ENCODE measurements at places on chromosomes 3 and 15.
A peak's percentile ranks its signal among the peaks of the same experiment; 100 is the strongest.

DNA sequence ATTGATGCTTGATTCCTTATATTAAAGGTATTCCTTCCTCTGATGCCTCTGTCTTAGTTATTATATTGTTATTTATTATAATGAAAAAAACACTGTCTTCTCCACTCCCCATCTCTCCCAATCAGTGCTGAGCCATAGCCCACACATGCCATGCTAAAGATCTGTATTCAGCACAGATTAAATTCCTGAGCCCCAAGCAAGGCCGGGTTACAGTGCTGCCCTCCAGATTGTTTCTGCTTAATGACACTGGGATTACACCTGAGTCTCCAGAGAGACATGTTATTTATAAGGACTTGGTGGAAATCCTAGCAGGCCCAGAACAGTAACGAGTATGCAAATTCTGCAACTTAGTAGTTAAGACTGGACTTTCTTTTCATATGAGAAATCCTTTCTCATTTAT lies 305.9 kb upstream of the UMPS start:
- DNase-seq = no peak

DNA sequence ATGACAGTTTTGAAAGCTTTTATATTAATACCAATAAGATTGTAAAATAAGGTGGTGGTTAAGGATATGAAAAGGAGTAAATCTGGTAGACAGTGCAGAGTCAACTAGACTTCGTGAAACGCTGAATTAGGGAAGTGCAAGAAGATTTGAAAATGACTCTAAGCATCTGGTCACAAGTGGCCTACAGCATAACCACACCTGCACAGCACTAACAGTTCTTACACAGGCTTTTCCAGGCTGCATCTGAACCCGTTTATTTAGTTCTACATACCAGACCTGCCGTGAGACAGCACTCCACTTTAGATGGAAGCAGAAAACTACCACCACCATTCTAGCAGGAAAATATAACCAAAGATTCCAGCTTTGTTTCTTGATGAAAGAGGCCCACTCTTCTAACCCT lies 1.9 kb downstream of the DMXL2 start:
- DNase-seq = no peak

DNA sequence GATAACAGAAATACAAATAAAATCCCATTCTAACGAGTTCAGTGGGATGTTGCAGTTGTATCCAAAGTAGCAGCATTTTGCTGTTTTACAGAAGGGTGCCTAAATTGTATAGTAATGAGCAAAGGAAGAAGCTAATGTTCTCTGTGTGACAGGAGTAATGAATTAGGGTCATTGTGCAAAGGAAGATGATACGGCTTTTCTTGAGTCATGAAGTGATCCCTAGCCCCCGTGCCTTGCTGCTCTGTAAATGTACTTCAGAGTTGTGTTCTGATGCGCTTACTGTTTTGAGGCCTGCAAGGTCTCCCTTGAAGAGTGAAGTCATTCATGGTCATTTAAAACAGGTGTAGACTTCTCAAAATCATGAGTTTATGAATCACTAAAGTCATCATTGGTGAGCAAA lies 37.9 kb downstream of the ATP1B3 start:
- DNase-seq = no peak

- DNase-seq = peak; percentile 50
These were observed 34.4 kb downstream of the RPL39L start for GRCh38 chr3:187104933-187105332.

GRCh38 chr3:13556917-13557316 lies 8.0 kb downstream of the FBLN2 start:
- no peak for DNase-seq

- DNase-seq = no peak
These were observed 15.6 kb downstream of the CSNK1G1 start for GRCh38 chr15:64340355-64340754.

DNA sequence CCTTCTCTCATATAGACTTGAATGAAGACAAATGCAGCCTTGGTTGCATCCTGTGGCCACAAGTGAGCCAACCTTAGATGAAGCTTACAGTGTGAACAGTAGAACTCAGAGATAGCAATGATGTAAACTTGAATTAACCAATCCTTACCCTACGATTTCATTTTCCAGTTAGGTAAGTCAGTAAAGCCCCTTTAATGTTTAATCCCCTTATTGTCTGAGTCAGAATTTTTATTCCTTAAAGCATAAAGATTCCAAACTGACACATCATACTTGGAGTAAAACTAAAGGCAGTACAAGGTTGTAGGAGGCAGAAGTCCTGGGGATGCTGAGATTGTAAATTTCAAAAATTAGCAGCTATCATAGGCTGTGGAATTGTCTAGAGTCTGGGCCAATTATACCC lies 507.8 kb upstream of the DPH6 start:
- DNase-seq = no peak

DNA sequence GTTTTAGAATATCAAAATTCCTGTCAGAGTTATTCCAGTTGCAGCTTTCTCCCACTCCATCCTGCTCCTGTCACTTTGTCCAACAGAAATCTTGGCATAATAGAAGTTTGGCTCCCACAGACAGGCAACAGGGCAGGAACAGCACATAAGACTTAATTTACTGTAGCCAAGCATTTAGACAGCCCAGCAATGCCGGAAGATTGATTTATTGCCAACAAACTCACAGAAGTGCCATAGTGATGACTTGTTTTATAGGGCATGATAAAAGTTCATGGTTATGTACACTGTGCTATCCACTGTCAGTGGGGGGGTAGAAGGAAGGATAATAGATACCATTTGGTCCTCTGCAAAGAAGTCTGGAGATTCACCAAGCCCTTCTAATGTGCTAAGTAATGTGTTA lies 98.3 kb upstream of the CBLB start:
- peak; percentile 67 for DNase-seq

DNA sequence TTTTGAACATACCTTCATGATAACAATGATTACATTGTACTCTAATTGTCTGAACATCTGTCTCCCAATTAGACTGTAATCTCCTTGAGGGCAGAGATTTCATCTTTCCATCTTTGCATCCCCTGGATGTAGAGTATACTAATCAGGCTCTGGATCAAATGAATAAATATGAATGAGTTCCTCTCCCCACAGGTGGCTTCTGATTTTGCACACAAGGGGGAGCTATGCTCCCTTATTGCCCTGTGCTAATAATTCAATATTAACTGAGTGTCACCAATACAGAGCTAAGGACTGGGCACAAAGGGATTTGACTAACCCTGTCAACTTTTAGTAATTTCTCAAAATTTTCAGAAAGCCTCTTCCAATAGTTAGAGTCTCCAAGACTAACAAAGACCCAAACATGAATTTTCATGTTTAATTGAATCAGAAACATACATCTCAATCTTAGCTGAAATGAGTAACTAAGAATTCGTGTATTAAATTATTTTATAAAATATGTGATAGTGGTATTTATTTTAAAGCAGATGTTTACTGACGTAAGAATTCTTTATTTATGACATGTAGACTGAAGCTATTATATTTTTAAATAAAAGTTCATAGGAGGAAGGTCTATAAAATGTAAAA lies 3.0 kb downstream of the DUOXA1 start:
- peak; percentile 49 for DNase-seq

GRCh38 chr15:63104727-63105126 lies 16.9 kb upstream of the LACTB start:
- DNase-seq = peak; percentile 66

- DNase-seq = no peak
These were observed 21.4 kb downstream of the CHDH start for GRCh38 chr3:53824795-53825194.

GRCh38 chr3:146159037-146159436 lies 1.9 kb downstream of the PLOD2 start:
- no peak for DNase-seq

DNA sequence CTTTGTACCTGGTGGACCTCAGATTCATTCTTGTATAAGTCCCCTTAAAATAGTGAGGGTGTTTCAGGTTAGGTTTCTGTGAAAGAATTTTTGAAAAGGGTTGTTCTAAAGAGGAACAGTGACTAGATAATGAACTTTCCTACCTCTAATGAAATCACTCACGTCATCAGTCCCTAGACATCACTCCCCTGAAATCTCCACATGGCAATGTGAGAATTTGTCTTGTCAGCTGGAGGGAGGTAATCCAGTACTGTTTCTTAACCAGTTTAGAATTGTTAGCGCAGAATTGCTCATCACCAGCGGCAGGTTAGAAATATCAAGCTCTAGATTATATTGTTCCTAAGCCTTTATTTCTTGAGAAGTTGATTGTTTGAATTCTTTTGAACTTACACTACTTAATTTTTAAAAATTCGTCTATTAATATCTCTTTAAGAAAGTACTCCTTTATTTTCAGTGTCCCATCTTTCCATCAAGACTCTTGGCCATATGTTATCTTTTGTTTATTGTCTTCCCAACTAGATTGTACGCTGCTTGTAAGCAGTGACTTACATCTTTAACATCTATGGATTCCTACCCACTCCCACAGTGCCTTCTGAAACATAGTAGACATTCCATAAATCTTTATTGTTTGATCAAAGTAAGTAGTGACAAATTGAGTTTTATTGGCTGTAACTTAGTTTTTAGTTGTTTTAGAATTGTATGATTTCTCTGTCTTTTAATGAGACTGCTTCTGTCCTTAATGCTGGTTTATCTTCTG lies 52.8 kb downstream of the RASA2 start:
- peak; percentile 38 for DNase-seq

All from fibroblast of pulmonary artery (primary cell).